ENCODE measurements at places on chromosomes 6 and 20. TPM values are rescaled to one million over a fixed set of nuclear protein-coding genes. Genes with fewer than 3 reads are reported as not detected.

The PHACTR1 gene
- 7.7 TPM for total RNA-seq

DNA sequence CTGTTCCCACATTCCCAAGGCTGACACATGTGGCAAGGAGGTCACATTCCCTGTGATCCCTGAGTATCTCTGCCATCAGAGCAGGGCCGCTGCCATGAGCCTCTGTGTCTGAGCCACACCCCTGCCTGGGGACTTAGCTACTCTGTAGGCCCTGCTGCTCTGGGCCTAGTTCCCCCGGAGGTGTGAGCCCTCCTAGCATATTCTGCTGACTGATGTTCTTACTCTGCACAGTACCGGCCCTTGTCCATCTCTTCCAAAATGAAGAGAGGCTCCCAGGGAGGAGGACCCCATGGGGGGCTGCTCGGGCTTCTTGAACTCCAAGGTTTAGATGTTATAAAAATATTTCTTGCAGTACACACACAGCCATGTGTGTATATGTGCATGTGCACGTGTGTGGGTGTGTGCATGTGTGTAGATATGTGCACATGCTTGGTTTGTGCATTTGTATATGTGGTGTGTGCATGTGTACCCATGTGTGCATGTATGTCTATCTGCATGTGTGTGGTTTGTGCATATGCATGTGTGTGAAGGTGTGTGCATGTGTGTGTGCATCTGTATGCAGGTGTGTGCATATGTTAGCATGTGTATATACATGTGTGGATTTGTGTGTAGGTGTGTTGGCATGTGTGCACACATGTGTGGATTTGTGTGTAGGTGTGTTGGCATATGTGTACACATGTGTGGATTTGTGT, 101.2 kb downstream of the ERMARD start:
- no peak for DNase-seq

DNA sequence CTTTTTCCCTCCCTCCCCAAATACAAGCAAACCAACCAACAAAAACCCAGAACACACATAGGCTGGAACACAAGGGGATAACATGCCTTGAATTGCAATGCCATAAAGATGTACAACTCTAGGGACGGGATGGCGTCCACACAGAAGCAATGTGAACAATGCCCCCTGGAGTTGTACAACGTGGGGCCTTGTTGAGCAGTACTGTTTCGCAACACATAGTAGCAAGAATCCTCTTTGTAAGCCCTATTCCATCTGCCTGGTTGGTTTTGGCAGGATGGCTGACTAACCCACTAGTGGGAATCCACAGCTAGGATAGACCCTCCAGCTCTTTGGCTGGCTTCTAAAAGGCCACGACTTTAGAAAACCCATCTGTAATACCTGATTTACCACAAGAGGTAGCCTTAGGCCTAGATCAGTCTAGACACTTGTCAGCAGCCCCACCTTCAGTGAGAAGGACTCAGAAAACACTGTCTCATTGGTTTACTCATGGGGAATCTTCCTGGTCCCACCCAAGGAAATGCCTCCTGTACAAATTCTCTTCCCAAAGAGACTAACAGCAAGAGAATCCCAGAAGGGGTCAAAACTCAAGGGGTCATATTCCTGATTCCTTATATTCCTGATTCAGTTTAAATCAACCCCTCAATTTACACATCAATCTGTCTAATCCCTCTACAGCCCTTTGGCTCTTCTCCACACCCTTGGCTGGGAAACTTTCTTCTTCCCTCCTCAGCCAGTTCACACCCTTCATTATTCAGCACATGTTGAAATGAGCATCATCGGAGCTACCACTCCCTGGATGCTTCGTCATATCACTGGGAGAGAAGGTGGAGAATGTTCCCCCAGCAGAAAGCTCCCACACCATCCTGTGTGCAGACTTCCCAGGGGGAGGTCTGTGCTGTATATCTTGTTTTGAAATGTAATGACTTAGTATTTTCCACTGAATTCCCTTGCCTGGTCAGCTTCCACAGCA, 622.4 kb upstream of the FLRT3 start:
- DNase-seq, result no peak

DNA sequence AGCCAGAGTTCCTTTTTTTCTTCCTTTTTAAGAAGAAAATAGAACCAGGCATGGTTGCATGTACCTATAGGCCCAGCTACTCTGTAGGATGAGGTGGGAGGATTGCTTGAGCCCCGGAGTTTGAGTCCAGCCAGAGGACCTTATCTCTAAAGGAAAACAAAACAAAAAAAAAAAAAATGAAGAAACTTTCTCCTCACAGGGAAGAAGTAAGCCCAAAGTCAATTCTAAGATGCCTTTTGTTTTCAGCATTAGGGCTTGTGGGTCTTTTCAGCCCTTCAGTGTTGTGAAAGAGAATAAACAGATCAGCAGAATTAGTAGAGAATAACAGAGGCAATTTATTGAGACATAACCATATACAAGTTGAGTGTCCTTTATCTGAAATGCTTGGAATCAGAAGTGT, 26.8 kb downstream of the ZNF451 start:
- no peak for DNase-seq

- DNase-seq, result peak; percentile 82
Observed at GRCh38 chr20:36199345-36200257, 36.7 kb upstream of the AAR2 start.
